CD4-positive, alpha-beta T cell treated with Interleukin-6 for 4 hours (primary cell): ENCODE measurements at places on chromosomes 1 and 21.
A peak's percentile ranks its signal among the peaks of the same experiment; 100 is the strongest.

DNA sequence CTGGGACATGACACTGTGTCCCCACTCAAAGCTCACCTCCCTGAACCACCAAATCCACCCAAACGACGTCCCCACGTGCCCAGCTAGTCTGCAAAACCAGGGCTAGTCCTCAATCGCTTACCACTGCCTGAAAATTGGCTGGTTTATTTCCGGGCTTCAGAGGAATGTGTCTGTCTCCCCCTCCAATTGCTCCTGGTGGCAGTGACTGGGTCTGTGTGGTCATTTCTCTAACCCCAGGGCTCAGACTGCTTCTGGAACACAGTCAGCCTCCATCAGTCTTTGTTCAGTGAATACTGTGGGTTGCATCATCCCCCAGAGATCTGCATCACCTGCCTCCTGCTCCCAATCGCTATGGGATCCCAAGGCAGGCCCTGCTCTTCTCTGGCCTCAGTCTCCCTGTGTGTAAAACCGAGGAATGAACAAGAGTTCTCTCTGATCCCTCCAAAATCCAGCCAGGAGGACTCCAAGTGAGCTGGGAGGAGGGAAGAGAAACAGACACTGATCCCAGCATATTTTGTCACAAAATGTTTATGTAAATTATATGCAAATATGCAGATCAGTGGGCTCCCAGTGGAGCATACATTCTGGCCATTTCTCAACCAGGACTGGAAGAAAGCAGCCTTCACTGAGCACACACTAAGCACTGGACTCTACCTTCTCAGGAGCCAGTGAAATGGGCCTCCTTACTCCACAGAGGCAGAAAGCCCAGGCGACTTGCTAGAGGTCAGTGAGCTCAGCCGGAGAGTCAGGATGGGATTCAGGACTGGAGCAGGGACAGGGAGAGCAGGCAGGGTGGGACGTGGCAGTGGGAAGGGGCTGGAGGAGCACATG is 20.9 kb downstream of the SDC3 start:
- no peak for DNase-seq

DNA sequence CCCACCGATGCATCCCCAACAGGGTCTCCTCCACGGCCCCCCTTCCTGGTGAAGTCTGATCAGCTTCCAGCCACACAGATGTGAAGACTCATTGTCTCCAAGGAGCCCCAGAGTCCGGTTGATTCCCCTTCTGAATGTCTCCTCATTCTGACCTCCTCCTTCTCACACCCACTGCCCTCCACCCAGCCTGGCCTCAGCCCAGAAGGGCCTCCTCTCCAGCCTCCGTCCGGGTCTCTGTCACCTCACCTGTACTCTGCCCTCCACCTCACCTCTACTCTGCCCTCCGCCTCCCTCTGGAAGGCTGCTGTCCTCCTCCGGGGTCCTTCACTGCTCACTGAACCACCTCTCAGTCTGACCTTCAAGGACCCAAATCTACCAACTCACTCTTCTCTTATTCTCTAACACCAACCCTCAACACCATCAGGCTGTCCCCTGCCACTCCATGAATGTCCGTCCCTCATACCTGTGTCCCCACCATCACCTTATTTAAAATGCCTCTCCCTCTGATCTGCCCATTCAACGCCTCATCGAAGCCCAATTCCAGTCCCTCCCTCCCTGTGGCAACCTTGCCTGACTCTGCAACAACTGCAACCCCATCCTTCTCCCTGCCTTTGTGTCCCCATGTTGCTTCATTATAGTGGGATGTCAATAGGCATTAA is 201.2 kb downstream of the TOMM20 start:
- no peak for DNase-seq

DNA sequence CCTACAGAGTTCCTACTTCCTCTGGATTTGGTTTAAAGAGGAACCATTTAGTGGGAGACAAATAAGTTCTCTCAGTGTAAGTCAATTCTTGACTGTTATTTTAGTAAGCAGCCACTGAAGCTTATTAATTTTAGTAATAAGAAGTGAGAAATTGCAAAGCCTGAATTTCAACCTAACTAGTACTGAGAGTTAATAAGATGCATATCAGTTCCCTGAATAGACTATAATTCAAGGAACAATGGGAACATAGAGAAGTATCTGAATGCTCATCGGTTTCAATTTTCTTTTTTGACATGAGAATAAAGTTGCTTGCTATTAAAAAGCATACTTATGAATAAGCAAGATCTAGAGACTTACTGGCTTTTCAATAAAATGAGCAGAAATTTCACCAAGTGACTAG is 8.0 kb upstream of the PPT1 start:
- no peak for DNase-seq

GRCh38 chr1:25704267-25704691 is 87.7 kb downstream of the MAN1C1 start:
- peak; percentile 49 for DNase-seq

GRCh38 chr1:104266612-104267011 is 516.9 kb downstream of the AMY1C start:
- no peak for DNase-seq

GRCh38 chr1:18575620-18576019 is 55.0 kb upstream of the PAX7 start:
- peak; percentile 57 for DNase-seq

DNA sequence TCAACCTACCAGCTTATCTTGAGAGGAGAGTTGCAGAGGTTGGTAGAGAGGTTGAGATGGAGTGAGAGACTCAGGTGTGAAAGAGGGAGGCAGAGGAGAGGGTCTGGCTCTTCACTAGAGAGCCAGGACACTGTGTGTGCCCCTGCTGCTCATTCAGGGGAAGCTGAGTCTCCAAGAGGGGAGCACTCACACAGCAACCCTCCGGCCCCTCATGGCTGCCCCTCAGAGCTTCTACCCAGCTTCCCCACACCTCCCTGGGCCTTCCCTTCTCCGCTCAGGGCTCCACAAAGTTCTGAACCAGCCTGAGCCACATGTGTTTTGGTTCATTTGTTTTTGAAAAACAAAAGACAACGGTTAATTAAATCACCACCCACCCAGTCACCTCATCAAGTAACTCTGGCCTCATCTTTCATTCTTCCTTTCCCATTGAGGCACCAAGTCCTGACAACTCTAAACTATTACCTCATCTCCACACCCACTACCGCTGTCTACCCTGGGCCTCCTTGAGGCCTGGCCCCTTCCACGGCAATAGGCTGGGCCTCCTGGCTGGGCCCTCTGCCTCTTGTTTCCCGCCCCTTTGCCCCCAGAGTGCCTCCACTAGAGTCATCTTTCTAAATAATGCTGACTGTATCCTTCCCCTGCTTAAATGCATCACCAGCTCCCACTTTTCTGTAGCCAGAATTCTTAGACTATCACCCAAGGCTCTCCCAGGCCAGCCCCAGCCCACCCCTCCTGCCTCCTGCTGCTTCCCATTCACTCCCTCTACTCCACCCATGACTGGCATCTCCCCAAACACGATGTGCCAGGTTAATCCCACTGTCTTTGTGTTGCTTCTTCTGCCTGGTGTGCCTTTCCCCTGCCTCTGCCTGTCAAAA is 33.0 kb downstream of the TNNT2 start:
- DNase-seq, result no peak

DNA sequence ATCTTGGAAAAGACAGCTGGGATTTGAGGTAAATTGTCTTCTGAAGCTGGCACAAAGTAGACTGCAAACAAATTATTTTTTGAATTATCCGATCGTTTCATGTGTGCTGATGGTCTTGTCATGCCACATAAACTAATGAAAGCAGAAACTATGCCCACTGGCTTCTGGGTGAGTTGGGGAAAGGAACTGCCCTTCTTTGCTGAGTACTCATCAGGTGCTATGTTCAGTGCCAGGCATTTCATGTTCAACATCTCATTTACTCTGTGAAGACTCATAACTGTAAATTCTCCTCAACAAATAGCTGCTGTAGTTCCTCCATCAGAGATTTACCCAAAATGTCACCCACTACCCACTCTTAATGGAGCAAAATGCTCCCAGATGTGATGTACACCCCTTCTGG is 1.2 kb downstream of the TRIT1 start:
- DNase-seq, result no peak

DNA sequence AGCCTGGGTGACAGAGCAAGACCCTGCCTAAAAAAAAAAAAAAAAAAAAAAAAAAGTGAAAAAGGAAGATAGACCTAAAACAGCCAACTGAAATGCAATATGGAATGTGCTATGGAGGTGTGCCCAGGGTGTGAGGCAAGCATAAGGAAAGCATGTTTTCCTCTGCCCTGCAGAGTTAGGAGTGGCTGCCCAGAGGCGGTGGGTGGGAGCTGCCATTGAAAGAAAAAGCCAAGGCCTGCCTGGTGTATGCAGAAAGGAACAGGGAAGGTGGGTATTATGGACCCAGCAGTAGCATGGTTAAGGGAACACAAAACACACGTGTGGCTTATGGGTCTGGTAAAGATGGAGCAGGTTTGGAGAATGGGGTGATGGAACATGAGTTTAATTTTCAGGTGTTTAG is 8.9 kb downstream of the CD244 start:
- no peak for DNase-seq

DNA sequence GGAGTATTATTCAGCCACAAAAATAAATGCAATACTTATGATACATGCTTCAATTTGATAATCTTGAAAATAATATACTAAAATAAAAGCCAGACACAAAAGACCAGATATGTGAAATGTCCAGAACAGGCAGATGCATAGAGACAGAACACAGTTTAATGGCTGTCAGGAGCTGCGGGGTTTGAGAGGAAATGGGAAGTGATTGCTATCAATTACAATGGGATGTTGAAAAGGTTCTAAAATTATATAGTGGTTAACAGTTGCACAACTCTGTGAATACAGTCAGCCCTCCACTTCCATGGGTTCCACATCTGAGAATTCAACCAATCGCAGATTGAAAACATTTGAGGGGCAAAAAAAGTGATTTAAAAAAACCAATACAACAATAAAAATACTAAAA is 54.0 kb downstream of the LTN1 start:
- DNase-seq, result no peak

DNA sequence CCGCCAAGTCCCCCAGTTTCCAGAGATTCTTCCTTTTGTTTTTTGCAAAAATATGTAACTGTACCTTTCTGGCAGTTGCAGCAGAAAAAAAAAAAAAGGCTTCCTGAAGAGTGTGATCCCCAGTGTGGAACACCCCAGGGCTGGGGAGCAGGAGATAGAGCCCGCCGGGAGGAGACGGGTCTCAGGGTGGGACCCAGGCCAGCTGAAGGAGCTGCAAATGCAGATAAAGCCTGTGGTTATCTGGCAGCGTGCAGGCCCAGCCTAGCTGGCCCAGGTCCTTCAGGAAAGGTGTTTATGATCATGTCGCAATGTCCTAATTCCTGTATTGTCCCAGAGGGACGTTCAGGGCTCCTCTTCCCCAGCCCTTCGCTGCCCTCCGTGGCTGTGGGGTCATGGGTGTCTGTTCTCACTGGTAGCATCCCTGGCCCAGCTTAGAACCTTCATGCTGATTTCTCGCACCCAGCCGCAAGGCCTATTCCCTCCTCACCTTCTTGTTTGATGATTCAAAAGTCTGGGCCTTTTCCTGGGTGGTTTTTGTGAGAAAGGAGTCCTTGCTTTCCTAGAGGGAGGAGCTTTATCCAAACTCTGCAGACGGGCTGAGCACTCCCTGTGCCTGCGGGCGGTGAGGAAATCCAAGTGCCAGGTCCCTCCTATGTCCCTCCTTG is 26.2 kb downstream of the RNF187 start:
- DNase-seq, result no peak

DNA sequence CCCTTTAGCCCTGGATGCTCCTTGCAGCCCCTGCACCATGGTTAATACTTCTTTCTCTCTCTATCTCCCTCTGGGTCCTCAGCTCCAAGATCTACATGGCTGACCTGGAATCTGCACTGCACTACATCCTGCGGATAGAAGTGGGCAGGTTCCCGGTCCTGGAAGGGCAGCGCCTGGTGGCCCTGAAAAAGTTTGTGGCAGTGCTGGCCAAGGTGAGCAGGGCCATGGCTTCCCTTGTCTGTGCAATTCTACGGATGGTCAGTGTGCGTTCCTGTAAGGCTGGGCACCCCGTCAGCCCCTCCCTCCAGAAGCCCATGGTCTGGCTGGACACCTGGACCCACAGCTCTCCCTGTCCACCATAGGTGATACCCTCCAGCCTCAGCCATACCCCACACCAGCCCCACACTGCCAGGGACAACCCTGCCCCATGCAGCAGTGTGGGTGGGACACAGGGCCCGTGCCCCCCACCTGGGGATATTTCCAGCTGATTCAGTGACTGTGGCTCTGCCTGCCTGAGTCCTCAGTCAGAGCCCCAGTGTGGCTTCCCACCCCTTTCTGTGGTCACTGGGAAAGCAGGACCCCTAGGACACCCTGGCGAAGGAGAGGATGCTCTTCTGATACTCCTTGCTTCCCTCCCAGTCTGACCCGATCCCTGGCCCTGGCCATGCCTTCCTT is 31.4 kb downstream of the QSOX1 start:
- DNase-seq, result no peak

DNA sequence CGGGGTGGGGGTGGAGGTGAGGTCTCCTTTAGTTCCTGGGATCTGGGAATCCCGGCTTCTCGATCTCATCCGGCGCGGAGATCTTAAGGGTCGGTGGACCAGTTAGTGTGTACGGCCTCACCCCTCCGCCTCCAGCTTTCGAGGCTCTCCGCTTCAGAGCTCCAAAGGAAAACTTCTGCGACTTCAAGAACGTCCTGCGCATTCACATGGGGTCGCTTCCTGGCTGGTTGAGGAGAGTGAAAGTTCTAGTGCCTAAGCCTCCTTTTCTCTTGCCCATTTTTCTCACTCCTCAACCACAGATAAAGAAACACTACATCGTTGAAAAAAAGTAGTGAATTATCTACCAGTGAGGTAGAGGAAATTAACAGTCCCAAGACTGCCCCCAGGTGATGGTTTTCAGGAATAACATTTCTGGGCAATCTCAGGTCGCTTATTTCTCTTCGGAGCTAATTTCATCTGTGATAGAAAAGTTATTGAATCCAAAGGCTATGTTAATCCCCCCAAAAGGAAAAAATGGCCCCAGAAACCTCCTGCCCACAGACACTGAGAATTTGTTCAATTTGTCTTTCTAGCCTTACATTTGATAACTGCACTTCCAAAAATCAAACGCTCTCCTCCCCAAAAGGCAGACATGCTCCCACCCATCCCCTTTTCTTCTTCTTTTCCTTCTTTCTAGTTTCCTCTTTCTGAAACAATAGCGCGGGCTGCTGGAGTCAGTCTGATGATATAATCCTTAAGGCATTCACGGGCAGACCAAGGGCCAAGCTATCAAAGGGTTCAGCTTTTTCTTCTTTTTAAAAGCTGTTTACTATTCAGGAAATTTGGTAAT is 20.6 kb upstream of the TBX15 start:
- no peak for DNase-seq

DNA sequence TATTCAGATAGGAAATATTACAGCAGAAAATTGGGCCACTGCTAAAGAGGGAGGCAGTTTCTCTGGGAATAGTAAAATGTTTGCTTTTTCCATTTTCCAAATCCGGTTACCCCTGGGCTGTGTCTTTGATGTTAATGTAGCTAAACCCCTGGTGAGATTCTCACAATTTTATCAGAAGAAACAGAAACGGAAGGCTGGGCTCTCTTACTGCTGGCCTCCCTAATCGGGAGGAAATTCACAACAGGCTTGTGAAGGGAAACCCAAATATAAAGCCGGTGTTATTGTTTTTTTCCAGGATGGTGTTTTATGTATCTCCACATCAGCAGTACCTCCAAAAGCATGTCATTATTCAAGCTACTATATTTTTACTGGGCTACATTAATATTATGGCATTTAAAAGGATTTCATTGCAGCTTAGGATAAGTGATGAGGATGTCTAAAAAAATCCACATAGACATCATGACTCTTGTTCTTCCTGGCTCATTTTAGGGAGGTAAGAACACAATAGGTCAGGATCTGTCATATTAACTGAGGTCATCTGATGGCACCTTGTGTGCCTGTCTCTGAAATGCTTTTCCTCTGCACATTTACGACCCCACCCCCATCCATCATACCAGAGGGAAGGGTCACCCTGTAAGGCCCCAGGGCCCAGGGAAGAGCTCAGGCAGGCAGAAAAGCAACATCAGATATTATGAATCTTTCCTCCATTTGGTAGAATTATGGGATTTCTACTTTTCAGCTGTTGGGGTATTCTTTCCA is 158.7 kb downstream of the DSCAM start:
- DNase-seq, result no peak
